ENCODE measurements at places on chromosomes 12 and 14.

- DNase-seq, result no peak
Measured at GRCh38 chr12:124507188-124508109, 60.0 kb downstream of the NCOR2 start.

DNA sequence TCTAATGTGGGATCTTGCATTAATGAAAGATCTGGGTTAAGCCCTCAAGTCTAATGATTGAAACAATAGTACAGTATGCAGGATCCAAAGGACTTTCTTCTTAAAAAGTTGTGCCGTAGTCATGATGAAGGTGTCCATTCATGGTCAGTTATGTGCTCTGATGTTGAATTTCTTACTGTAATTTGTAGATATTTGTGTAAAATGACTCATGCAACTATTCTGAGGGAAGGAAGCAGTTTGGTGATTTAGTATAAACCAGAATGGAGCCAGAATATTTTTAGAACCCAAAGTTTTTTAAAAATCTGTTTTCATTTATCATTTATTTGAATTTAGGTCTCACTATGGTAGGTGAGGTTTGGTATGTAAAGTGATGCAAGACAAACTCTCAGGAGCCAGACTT, 151.2 kb downstream of the AKAP6 start:
- no peak for DNase-seq

- DNase-seq, result no peak
Measured at GRCh38 chr12:89098441-89099112, 253.7 kb downstream of the DUSP6 start.

- no peak for DNase-seq
Measured at GRCh38 chr12:59575826-59576225, 20.0 kb upstream of the SLC16A7 start.

DNA sequence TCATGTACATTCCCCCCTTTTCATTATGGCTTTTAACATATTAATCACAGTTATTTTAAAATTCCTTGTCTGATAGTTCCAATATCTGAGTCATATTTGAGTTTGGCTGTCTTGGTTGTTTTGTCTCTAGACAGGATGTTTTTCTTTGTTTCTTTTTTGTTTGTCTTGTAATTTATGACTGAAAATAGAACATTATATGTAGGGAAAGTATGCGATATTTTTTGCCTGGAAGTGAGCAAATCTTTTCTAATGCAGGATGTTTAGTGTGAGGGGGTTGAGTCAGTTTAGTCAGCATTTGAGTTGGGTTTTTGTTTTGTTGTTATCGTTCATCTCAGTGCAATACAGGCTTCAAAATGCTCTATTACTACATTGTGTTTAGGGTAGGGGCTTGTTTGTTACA, 239.7 kb downstream of the SNAPC1 start:
- DNase-seq, result no peak

DNA sequence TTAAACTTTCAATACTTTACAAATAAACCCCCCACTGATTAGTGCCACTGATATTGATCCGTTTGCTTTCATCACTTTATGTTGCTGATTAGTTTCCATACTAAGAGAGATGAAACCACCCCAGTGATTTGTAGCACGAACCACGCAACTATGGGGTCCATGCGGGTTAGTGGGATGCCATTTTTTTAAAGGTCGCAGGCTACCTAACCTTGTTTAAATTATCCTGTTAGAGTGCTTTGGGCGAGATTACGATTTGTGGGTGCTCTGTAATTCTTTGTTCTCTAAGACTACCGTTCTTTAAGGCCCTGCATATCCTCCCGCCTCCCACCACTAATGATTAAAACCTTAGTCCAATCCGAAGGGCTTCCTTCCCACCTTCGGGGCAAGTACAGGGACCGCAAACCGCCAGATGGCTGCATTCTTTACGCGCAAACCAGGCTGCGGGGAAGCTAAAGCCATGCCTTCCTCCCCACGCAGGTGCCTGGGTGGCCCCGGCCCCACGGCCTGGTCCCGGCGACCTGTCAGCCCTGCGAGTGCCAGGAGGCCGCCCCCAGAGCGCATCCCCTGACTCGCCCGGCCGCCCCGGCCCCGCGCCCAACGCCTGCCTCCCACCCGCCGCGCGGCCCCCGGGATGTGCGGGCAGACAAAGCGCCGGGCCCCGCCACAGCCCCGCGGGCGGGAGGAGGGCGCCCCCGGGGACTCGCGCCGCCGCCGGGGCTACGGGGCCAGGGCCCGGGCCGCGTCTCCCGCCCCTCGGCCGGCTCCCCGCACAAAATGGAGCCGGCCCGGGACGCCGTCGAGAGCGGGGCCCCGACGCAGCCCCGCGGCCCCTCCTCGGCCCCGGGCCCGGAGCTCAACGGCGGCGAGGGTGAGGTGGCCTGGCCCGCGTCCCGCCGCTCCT, 759 bp downstream of the NFYB start:
- DNase-seq, result no peak

DNA sequence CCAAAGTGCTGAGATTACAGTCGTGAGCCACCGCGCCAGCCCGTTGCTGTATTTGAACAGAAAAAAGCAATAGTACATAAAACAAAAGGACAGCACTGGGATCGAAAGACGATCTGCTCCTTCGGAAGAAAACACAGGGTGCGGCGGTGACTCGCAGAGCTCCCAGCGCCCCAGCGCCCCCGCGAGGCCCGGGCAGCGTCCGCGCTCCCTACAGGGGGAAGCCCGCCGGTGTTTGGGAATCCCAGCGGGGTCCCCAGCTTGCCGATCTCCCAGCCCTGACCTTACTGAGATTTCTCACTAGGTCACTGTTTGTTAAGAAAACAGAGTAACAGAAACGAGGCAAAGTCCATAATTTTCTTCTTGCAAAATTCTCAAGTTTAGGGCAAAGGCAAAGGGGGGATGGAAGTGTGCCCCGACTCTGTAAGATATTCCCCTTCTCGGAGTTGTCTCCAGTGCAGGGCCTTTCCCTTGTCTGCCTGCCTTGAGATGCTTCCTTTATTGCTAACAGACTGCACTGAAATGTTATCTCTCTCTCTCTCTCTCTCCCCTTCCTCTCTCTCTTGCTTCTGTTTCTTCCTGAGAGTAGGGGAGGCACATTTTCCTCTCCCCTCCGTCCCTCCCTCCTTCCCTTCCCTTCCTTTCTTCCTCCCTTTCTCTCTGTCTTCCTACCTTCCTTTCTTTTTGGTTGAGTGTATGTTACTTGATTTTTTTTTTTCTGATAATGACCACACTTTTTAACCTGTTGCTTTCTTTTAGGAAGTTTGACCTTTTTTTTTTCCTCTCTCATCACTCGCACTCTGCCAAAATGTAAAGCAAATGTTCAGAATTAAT, 91.9 kb downstream of the TMEM30B start:
- no peak for DNase-seq

GRCh38 chr12:59657711-59658110, 61.9 kb downstream of the SLC16A7 start:
- DNase-seq, result no peak

DNA sequence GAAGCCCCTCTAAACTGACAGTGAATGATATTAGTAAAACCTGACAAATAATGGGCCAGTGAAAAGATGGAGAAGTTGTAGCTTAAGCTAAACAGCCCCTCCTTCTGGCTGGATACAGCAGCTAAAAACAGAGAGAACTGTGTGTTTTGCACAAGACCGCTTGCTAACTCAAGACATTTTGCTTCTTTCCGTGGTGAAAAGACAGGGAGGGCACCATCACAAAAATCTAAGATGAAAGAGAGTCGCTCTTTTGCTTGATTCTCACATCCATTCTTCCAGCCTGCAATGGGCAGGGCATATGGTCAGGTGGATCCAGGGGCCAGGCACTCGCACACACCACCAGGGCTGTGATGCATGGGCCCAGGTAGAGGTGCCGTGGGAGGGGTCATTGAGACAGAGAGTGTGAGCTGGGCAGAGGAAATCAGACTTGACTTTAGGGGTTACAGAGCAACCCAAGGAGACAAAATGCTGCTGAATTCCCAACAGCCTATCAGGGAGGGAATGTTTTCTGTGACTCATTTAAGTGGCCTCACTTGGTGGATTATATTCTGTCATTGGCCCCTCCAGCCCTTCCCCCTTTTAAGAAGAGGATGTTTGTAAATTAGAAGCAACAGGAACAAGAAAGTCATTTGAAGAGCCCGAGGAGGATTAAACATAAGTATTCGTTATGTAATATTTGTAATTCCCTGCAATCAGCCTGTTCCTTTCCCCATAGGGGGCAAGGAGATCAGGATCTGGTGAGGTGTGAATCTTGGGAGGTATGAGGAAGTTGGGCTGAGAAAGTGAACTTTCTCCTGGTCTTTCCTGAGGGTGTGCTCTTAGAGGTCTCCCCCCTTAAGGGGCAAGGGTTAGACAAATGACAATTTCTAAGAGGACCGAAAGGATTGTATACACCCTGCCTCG, 12.3 kb downstream of the EMP1 start:
- no peak for DNase-seq

- no peak for DNase-seq
Measured at GRCh38 chr12:88952562-88952942, 372.3 kb upstream of the KITLG start.

DNA sequence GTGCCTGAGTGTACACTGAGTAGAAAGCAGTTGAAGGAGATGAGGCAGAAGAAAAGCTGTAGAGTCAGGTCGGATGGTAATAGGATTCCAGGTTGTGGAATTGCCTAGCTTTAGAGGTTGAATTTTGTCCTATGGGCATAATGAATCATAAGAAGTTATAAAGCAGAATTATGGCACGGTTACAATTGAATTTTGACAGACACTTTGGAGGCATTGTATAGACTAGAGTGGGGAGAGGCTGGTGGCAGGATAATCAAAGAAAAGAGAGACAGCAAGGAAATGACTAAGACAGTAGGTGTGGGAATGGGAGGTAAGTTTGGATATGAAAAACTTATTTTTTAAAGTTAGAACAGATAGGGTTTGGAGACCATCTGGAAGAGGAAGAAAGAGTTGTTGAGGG, 102.6 kb downstream of the NTN4 start:
- DNase-seq, result no peak

DNA sequence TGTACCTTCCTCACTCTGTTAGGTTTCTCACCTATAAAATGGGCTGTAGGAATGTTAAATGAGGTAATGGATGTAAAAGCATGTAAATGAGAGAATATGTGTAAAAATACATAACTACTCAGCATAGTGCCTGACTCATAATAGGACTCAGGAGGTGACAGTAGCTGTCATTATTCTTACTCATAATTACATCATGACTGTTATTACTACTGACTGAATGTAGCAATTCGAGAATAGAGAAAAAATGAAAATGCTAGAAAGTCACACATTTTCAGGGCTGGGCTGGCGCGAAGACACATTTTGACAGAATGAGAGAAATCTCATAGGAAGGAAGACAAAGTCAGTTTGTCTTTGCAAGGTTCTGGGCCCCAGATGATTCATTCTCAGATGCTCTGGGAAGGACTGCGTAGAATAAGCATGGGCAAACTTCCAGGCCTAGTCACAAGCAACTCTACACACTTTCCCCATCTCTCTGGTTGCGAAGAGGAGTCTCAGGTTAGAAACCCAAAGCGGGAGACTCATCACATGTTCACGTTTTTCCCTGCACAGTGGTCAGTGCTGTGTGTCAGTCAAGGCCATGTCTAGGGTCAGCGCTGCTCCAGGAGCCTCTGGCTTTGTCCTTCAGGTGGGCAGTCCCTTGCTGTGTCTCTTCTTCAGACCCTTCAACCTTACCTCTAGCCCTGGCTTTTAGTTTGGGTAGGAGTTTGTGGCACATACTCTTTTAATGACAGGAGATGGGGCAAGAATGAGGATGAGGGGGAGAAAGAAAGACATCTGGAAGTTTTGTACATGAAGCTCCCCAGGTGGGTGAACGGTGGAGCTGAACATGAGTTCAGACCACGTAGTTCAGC, 8.4 kb downstream of the GPRC5A start:
- no peak for DNase-seq

GRCh38 chr14:61640158-61641136, 54.9 kb upstream of the HIF1A start:
- DNase-seq, result no peak

- no peak for DNase-seq
Measured at GRCh38 chr12:16573398-16574077, 32.4 kb downstream of the LMO3 start.

GRCh38 chr12:110670161-110670701, 18.7 kb downstream of the HVCN1 start:
- no peak for DNase-seq

GRCh38 chr12:1758887-1759286, 61.5 kb upstream of the LRTM2 start:
- DNase-seq, result no peak

GRCh38 chr14:71321574-71322315, 414.5 kb downstream of the PCNX1 start:
- DNase-seq, result no peak

- no peak for DNase-seq
Measured at GRCh38 chr14:55130196-55130550, 1.1 kb downstream of the LGALS3 start.

DNA sequence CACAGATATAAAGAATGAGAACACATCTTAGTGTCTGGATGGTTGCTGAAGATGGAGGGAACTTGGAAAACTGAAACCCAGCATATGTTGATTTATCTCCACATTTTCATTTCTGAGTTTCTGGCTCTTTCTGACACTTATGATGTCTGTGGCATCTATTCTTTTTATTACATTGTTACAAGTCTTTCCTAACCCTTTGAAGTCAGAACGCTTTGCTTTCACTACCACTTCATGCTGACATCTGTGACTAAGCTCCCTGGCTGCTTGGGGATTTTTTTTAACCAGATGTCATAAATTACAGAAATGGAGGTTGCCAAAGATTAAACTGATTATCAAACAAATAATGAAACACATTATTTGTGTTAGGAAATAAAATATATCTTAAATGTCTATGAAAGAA, 188.7 kb downstream of the KITLG start:
- no peak for DNase-seq

DNA sequence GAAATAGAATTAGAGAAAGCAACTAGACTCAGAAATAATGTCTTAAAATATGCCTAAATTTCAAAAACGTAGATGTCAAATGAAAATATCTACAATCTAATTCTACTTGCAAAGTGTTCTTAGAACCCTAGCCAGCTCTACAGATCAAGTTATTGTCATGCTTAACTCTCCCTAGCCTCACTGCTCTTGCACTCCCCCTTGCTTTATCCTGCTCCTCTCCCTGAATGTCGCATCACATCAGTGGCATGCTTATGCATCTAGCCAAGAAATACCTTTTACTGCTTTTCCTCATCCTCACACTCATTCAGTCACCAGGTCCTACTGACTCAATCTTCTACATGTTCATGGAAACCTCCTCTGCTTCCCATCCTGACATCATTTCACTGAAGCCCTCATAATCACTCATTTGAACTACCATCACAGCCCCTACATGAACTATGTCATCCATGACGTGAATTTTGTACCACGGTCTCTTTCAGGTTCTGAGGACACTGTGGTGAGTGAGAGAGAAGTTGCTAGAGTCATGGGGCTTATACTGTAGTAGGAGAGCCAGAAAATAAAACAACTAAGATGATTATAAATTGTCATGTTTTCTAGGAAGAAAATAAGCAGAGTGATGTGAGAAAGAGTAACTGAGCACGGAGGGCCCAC, 22.6 kb upstream of the CRACR2A start:
- no peak for DNase-seq

DNA sequence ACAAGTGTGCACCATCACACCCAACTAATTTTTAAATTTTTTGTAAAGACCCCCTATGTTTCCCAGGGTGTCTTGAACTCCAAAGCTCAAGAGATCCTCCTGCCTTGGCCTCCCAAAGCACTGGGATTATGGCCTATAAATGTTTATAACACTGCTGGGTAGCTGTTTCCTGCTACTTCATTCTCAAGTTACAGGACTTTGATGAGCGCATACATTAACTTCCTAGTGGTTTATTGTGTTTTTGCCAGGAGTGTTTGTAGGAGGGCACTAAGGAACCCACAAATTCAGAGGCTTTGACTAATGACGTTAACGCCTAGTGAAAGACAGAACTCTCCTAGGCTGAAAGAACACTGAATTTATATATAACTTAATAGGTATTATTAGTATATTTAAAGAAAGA, 15.2 kb upstream of the NAA30 start:
- no peak for DNase-seq

Data from stimulated activated CD8-positive, alpha-beta memory T cell treated with anti-CD3 and anti-CD28 coated beads, Interleukin-4, amount 100 ng/mL, for 1 hour (primary cell).